ENCODE measurements at places on chromosomes 3 and 15.

DNA sequence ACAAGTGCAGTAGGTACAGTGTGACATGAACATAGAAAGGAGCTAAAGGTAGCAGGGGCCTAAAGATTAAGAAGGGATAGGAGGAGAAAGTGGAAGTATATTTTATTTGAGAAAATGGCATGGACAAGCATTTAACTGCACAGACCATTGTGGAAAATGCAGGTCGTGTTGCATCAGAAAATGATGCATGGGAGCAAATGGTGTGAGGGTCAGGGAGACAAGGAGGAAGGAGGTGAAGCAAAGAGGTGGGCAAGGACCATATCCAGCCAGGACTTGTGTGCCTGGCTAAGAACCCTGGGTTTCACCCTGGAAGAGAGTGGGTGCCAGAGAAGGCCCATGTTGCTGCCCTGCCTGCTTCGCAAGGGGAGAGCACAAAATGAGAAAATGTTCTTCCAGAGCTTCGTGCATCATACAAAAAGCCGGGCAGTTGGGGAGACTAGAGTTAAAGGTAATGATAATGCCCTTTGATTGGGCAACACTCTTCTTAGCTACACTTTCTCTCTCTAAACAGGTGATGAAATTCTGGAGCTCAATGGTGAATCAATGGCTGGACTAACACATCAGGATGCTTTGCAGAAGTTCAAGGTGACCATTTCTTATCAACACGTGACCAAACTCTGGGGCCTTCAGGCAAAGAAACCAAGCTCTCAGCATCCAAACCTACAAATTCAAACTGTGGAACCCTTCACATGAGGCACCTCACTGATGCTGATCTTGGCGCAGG, 45.5 kb downstream of the STARD5 start:
- no peak for DNase-seq

GRCh38 chr3:24237971-24238706, 256.5 kb downstream of the THRB start:
- DNase-seq = peak; percentile 95

DNA sequence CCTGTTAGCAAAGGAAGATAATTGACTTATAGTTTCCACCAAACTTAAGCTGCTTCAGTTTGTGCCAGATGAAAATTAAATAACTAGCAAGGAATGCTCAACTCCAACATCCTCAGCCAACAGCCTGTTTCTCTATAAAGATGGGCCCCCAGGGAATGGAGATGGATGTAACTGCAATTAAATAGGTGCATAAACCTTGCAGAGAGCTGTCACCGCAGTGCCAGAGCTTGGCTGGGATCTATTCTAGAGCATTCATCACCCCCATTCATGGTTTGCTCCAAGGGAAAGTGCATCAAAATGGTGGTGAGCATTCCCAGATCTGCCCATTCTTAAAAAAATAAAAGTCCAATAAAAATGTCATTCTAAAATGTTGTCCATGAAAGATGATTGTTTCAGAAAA, 19.7 kb upstream of the RORA start:
- no peak for DNase-seq

DNA sequence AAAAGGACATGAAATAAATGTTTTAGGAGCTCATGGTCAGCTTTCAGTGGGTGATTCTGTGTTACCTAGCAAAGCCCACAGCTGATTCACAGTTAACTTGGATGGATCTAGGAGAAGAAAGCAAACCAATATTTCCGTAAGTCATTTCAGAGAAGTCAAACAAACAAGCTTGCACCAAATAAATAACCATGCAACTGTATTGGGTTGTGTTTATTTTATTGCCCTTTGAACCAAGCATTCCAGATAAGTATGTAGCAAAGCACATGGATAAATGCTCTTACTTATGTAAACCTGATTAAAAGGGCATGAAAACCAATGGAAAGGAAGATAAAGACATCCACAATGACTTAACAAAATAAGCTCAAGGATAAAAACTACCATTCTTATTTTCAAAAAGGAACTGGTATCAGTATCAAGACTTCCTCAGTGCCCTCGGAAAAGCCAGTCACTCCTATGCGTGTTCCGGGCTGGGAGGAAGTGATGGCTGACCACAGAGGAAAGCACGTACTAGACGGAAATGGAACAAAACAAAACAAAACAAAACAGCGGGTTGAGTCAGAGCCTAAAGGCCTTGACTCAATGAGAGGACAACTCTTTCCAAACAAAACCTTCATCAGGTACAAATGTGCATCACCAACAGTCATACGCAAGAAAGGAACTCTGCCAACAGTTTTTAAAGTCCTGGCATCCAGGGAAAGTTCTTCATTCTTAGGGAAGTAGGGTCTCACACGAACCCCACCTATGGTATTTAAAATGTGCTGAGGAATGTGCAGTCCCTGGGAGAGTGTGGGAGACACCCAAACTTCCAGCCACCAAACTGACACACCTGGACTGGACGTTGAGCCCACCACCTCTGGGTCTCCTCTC, 103.3 kb downstream of the SNRK start:
- DNase-seq = peak; percentile 50

DNA sequence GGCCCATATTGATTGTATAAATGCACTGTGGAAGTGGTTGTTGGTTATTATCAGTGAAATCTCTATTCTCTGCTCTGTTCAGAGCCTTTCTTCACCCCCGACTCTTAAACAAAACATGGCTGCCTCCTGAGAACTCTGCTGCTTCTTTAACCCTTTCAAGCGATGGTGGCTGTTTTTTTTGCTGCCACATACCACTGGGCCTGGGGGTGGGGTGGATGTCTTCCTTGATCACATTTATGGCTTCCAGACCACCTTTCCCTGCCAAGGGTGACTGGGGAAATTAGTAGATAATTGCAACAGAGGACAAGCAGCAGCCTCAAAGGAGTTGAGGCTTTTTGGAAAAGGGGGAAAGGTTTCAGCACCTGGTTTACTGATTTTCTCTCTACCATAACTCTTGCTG, 32.8 kb downstream of the YEATS2 start:
- no peak for DNase-seq

DNA sequence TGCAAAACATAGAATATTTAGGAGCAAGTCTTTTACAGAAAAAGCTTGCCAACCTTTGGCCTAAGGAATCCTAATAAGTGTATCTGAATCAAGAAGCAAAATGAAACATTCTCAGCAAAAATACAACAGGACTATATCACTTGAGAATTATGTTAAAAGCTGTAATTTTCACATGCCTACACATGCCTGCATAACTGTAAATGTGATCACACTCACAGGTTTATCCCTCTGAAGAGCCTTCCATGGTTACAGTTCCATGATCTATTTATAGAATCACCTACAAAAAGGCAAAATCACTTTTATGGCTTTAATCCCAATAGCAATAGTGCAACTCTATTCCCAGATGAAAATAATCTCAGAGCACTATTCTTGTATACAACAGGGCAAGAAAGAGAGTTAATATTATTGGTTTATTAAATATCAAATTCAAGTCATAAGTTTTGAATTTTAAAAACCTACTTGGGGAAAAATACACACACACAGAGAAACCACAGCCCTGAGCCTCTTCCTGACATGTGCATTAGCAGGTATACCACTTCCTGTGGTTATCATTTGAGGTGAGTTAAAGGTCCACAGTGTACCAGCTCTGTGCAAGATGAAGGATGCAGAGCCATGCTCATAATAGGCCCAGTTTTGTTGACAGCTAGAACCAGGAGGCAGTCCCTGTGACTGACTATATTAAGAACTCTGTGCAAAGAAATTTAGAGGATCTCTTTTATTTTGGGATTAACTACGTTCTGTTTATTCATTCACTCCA, 252.5 kb upstream of the TGFBR2 start:
- no peak for DNase-seq

DNA sequence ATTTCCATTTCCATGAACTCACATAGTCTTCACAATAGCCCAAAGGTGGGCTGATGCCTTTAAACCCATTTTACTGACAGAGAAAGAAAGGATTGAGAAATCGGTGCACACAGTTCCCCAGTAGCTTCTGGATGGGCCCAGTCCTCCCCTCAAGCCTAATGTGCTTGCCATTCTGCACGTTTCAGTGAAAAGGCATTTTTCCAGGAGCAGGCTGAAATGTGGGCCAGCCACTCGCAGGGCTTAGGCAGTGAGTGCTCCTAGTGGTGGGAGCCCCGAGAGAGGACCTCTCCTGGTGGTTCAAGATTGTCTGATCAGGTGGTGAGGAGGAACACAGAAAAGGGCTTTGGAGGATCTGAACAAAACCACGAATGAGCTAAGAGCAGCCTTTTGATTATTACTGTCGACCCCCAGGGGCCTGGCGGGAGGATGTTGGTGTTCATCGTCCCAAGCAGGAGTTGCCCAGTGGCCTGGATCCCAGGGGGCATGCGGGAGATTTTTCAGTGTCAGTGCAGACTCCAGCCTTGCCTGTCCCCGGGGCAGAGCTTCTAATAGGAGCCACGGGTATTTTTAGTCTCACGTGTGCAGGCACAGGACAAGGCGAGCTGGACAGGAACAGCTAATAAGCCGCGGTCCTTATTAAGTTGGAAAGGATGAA, 8.7 kb upstream of the KY start:
- DNase-seq = no peak

GRCh38 chr15:81029414-81030300, 28.9 kb downstream of the TLNRD1 start:
- peak; percentile 33 for DNase-seq

GRCh38 chr15:42129364-42129763, 27.1 kb downstream of the PLA2G4F start:
- DNase-seq = no peak

DNA sequence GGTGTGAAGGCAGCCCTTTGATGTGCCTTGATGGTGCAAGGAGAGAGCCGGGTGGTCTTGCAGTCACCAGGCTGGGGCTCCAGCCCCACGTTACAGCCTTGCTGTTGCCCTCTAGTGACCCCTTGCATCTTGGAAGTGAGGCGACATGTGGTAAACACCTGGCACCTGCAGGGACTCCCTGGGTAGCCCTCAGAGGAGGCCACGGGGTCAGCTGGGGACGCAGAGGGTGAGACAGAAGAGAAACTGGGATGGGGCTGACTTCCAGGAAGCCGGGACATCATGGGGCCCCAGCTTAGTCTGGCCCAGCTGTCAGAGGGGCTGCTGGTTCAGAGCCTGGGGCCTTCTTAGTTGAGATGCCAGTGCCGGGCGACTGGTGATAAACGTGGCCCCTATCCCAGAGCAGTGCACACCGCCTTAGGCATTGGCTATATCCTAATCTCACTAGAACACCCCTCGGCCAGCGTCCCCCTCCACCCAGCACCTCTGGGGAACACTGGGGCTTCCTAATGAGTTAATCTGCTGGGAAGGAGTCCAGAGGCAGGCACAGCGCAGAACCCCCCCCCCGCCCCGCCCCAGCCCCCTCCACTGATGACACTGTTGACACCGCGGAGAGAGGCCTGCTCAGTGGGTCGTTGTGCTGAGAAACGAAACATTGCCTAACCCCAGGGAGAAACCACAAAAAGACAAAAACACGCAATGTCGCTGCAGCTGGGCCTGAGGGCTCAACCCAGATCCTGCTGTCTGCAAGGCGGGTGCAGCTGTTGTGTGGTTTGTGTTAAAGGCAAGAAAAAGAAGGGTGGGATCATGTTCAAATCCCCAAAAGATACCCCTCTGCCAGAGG, 60.5 kb upstream of the KLF13 start:
- no peak for DNase-seq
